ENCODE measurements at places on chromosomes 6 and 20.

GRCh38 chr6:163390770-163391169 is 23.7 kb upstream of the QKI start:
- DNase-seq = no peak

DNA sequence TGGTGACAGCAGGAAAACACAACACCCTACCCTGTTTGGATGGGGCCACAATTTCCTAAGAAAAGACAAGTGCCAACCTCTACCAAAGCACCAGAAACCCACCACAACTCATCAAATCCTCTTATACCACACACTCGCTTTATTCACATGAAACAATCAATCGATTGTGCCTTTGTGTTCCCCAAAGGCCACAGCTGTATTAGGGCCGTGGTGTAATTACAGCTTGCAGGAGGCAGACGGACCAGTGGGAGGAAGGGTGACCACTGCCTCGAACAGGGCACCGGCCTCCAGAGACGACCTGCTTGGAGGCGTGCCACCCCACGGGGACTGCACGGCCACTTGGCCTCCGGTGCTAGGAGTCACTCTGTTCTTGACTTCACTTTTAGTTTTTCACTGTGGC is 264.1 kb downstream of the FOXC1 start:
- no peak for DNase-seq

GRCh38 chr6:77502981-77503380 is 39.7 kb upstream of the HTR1B start:
- no peak for DNase-seq

GRCh38 chr20:53880108-53880641 is 190.2 kb downstream of the BCAS1 start:
- no peak for DNase-seq

GRCh38 chr6:133644892-133645619 is 243.9 kb upstream of the TCF21 start:
- no peak for DNase-seq

DNA sequence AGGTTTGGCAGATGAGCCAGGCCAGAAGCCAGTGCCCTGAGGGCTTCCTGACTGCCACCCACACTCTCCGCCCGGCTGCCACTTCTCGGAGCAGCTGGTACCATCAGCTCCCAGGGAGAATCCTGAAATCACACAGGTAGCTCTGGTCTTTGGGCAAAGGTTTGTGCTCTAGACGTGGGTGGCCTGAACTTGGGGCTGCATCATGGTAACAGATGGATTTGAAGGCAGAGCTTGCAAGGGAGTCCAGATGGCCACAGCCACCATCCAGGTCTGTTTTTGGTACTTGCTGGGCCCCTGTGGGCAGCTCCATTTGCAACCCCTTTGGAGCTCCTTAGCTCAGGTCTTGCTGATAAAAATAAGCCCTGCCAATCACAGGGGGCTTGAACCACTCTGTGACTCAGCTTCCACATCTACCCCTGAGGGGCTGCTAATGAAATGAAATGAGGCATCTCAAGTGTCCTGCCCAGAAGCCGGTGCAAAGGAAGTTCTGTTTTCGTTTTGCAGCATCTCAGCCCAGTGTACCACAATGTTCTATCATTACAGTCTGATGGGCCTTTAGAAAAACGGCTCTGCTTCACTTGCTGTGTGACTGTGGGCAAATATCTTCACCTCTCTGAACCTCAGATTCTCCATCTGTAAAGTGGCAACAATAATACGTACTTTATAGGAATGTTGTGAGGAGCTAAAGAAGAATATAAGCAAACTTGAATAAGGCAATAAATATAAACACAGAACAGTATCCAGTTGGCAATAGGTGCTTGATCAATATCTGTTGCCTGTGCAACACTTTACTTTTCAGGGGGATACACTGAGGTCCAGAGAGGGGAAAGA is 25.1 kb upstream of the CDH22 start:
- DNase-seq = no peak

All from AG04449 (cell line).